GDM1 (cell line): ENCODE measurements at places on chromosomes 1 and 21.

DNA sequence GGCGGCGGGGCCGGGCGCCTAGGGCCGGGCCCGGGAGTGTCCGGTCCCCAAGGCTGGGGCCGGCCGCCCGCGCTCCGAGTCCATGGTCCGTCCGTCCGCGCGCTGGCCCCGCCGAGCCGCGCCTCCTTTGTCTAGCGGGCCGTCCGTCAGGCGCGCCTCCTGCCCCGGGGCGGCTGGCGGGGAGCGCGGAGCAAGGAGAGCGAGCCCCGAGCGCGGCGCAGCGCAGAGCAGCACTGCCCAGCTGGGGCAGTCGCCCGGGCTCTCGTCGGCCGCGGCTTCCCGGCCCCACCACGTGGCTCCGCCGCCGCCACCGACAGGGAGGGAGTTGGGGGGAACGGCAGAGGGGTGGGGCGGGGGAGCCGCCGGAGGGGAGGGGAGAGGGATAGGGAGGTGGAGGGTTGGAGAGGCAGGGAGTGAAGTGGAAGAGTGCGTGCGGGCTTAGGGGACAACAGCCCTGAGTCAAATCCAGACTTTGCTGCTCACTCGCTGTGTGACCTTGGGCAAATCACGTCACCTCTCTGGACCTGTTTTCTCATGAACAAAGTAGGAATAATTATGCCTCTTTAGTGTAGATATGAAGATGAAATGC lies at the start of gene NKAIN1:
Gene NKAIN1, minus strand, starts transcription at position 235 of the 589 bp plus-strand sequence. CDS start 340 bp downstream, outside the sequence.
- DNase-seq: no peak

GRCh38 chr1:42966688-42967612 lies 8.3 kb upstream of the SLC2A1 start:
- peak; percentile 31 for DNase-seq

DNA sequence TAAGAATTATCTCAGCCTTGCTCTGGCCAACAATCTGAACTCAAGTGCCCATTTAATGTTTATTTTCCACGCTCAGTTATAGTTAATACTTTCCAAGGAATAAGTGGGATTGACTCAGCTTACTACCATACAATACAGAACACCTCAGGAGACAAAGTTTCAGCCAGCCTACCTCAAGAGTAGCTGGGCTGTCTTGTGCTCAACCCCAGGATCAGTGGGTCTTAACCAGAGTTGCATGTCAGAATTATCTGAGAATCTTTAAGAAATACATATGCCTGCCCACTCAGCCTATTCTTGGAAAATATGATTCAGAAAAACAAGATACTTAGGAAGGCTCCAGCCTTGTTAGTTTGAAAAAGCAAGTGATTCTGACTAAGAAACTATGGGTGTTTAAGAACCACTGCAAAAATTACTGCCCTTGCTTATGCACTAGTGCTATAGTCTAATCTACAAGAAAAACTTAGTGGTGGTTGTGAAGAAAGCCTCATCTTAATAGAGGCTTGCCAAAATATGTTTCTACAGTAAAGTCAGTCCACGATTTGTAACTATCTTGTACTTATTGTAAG lies 20.4 kb downstream of the CDC7 start:
- DNase-seq: no peak

GRCh38 chr1:225299624-225300023 lies 128.2 kb downstream of the LBR start:
- no peak for DNase-seq

- DNase-seq: no peak
These were observed 41.0 kb downstream of the NPHP4 start for GRCh38 chr1:5950994-5951785.

- DNase-seq: no peak
These were observed 5.0 kb downstream of the PRELP start for GRCh38 chr1:203480525-203481084.

GRCh38 chr21:29737186-29737585 lies 202.6 kb downstream of the GRIK1 start:
- DNase-seq: no peak

DNA sequence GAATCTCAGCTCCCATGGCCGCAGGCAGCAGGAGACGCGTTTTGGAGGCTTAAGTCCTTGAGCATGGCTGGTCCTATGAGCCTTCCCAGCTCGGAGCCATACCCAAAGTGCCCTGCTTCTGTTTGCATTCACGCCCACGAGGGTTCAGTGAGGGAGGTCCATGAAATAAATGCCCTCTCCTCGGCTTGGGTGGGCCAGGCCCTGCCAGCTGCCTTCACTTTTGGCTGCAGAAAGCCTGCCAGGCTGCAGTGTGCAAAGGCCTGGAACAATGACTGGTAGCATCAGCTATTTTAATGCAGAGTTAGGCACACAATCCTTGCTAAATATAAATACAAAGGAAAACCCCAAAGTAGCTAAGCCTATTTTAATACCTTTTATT lies 49.4 kb downstream of the H3-3A start:
- DNase-seq: no peak
